ENCODE measurements at places on chromosomes 6 and 20.

- no peak for DNase-seq
Observed at GRCh38 chr20:11979306-11979990, 61.8 kb downstream of the BTBD3 start.

- no peak for DNase-seq
Observed at GRCh38 chr6:34993213-34993612, 104.2 kb downstream of the ANKS1A start.

- no peak for DNase-seq
Observed at GRCh38 chr20:37943501-37944455, 40.9 kb downstream of the VSTM2L start.

GRCh38 chr20:55947701-55948100 lies 57.6 kb downstream of the CBLN4 start:
- DNase-seq: no peak

GRCh38 chr6:167985911-167986595 lies 11.4 kb upstream of the KIF25 start:
- no peak for DNase-seq

DNA sequence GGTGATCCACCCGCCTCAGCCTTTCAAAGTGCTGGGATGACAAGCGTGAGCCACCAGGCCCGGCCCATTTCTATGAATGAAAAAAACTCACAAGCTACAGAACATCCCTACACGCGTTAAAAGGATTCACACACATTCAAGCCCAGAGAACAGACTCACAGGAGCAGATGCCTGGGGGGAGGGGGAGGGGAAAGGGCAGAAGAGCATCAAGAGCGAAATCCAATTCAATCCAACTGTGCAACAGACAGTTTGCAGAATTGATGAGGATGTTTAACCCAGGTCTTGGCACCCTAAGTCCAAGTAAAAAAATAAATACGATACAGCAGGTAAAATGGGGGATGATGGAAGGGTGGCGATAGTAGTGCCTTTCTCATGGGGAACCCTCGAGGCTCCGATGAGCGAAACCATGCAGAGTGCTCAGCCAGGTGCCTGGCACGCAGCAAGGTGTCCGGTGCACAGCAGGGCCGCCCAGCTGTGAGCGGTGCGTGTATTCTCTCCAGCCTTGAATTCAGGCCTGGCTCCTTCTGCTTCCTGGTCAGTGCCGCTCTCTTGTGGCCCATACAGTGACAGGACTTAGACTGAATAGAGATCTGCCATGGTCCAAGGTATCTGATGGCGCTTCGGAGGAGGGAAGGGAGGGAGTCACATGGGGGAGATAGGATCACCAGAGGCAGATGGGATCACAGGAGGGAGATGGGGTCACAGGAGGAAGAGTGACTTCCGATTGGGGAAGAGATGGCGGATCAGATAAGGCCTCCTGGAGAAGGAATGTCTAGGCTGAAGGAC lies 35.4 kb upstream of the ANGPT4 start:
- DNase-seq: no peak

DNA sequence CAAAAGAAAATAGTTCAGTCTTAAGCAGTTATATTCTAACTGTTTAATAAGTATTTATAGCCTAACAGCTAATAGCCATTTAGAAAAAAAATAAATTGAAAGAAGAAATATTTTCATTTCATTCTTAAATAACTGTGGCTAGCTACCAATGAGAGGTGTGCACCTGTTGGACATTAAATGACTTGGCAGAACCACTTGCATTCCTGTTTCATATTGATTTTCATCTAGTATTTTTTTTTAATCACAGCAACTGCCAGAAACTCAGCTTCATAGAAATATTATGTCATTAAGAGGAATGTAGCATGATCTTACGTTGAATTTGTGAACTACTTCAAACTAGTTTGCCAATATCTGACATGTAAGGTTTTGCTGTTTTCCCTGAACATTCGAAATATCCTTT lies 10.1 kb downstream of the NAA20 start:
- DNase-seq: no peak

- DNase-seq: no peak
Observed at GRCh38 chr6:56406276-56407269, 159.2 kb upstream of the COL21A1 start.

DNA sequence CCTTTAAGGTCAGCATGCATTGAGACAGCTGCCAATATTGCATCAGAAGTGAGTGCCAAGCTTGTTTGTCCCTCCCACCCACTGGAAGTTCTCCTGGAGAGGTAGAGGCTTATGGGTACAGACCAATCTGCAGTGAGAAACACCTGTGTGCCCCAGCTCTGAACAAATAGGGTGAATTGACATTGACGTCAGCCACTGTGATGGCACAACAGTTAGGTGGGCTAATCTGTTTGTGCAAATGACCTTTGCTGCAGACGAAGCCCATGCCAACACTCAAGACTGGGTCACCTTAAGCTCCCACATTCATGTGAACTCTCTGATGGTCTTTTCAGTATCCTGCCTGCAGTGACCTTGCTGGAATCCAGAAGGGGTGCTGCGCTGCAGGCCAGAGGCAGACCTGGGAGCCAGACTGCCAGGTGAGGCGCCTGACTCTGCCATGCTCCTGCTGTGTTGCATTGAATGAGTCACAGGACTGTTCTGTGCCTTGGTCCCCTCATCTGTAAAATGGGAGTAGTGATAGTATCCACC lies 99.9 kb downstream of the ALDH8A1 start:
- no peak for DNase-seq

DNA sequence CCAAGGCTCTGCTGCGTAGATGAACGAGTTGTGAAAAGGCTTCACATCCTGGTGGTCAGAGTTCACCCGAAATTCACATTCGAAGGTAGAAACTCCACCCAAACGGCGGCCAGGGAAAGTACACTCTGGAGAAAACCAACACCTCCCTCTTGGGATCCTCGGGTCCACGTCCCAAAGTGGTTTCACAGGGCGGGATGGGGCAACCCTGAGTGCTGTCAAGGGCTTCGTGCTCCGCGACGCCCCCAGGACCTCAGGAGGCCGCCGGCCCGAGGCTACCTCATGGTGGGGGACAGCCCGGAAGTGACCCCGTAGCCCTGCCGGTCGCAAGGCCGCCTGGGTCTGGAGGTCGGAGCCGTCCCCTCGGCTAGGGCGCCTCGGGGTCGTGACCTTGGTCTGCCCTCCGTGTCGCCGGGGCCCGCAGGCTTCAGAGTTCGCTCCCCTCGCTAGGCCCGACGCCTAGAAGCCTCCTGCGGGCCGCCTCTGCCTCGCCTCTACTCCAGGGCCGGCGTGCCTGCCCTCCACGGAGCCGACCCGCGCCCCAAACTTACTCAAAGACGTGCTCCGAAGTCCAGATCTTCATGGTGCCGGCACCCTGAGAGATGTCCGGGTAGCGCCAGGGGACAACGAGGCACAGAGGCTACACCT lies at the start of gene PRELID3B:
Gene PRELID3B (minus strand): TSS at position 636 of the 645 bp plus-strand sequence. CDS start 56 bp downstream, at position 580.
- no peak for DNase-seq

- no peak for DNase-seq
Observed at GRCh38 chr6:163355426-163355991, 59.0 kb upstream of the QKI start.

GRCh38 chr6:87333591-87334181 lies 4.6 kb upstream of the GJB7 start:
- DNase-seq: no peak

DNA sequence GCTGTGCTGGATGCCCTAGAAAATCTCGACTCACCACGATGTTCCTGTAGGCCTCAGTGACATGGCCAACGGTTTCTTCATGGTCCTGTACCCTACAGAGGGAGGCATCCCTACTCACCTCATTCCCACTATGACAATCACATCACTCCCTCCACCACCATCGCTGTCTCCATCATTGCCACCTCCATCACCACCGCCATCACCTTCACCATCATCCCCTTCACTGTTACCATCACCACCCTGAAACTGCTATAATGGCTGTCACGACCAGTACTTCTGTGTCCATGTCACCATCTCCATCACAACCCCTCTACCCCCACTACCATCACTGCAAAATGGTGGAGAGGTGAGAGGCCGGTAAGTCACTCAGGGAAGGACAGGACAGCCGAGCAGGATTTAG lies 29.8 kb upstream of the MRPS18A start:
- no peak for DNase-seq

GRCh38 chr20:38420388-38421085 lies 14.6 kb downstream of the SNHG17 start:
- DNase-seq: no peak

DNA sequence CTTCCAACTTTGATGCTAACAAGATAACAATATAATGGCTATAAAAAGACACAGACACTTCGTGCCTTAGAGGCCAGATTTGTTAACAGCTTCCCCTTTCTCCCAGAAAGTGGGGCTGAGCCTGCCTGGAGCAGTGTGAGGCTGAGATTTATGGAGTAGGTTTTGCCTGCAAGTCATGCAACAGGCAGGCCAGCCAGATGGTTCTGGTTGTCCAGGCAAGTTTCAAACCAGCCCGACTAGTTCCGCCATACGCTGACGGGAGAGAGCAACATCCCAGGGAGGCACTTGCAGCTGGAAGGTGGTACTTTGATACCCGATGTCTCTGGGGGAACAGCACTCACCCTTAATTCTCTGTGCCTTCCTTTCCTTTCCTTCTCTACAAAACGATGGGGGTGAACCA lies 81.3 kb upstream of the NAA20 start:
- no peak for DNase-seq

DNA sequence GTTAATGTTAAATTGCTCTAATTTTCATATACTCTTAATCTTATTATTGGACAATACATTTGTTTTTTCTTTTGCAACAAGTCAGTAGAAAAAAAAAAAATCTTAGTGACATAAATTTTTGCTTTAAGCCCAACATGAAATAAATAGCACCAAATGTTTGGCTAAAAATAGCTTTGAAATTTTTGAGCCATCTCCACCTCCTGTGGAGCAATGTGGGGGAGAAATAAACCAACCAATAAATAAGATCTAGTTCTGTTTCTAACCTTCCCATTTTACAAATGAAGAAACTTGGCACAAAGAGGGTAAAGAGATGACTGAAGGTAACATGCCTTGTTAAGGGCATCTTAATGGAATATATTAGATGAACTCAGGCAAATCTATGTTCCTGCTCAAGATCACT lies 91.4 kb downstream of the PRKN start:
- DNase-seq: no peak

GRCh38 chr6:166498228-166498627 lies 88.2 kb downstream of the RAMACL start:
- no peak for DNase-seq

- no peak for DNase-seq
Observed at GRCh38 chr6:21802175-21802822, 208.7 kb downstream of the SOX4 start.

GRCh38 chr6:116764629-116764960 lies 924 bp downstream of the FAM162B start:
- DNase-seq: no peak

DNA sequence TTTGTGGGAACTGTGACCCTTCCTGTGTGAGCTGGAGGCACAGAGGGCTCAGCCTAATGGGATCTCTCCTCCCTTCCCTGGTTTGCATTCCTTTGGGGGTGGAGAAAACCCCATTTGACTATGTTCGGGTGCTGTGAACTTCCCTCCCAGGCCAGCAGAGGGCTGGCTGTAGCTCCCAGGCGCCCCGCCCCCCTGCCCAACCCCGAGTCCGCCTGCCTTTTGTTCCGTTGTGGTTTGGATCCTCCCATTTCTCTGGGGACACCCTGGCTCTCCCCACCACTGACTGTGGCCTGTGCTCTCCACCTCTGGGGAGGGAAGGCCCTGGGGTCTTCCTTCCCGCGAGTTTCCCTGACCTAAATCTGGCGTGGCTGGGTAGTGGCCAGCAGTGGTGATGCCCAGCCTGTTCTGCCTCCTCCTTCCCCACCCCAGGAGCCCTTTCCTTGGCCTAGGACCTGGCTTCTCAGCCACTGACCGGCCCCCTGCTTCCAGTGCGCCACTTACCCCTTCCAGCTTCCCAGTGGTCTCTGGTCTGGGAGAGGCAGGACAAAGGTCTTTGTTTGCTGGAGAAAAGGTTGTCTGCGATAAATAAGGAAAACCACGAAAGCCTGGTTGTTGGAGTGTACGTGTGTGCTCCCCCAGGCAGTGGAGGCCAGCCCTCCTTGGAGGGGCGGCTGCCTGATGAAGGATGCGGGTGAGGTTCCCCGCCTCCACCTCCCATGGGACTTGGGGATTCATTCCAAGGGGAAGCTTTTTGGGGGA lies 4.9 kb downstream of the VEGFA start:
- DNase-seq: peak; percentile 75

GRCh38 chr6:131036601-131037000 lies 26.4 kb downstream of the EPB41L2 start:
- no peak for DNase-seq

DNA sequence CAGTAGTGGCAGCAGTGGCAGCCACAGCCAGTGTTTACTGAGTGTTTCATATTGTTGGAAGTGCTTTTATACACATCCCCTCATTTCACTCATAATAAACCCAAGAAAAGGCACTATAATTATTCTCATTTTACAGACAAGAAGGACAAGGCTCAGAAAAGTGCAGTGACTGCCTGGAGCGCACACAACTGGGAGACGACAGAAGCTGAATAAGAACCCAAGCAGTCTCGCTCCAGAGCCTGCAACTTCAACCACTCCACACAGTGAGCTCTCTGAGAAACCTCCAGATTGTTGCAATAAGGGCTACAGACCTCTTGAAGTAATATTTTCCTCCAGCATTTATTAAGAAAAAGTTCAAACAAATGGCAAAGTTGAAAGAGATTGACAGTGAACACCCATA lies 76.9 kb downstream of the PLCG1 start:
- DNase-seq: no peak

GRCh38 chr20:51339721-51340450 lies 202.6 kb downstream of the NFATC2 start:
- DNase-seq: no peak

DNA sequence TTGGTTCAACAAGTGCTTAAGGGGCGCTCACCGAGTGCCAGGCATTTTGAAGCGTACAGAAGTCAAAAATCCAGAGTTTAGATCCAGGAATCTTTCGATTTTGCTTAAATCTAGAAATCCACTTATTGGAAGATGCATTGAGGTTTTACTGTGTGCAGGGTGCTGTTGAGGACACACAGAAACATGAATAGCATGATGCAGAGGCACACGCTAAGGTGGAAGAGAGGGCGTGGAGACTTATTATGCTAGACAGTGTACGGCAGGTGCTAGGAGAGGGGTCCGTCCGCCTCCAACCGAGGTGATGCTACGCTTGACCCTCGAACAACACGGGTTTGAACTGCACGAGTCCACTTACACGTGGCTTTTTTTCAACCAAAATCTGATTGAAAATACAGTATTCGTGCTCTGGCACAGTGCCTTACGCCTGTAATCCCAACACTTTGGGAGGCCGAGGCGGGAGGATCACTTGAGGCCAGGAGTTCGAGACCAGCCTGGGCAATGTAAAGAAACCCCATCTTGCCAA lies 1.0 kb upstream of the KIF13A start:
- DNase-seq: no peak

- no peak for DNase-seq
Observed at GRCh38 chr20:52279706-52280105, 88.1 kb upstream of the ZFP64 start.
